ENCODE measurements at places on chromosomes 6 and 20. TPM values are rescaled to one million over a fixed set of nuclear protein-coding genes. Genes with fewer than 3 reads are reported as not detected.

MMP24 gene
- polyA plus RNA-seq: 0.10 TPM

ARHGAP40 gene
- 0.03 TPM for polyA plus RNA-seq

GRCh38 chr20:2741463-2741862 lies 48.9 kb downstream of the EBF4 start:
- H3K4me3 ChIP-seq: no peak overlapping the region
- no peaks in the 10 kb centered on the region for H3K27me3 ChIP-seq
- H3K4me1 ChIP-seq: no peaks in the 10 kb centered on the region
- no peaks in the 10 kb centered on the region for H3K36me3 ChIP-seq
- no peak for DNase-seq

DNA sequence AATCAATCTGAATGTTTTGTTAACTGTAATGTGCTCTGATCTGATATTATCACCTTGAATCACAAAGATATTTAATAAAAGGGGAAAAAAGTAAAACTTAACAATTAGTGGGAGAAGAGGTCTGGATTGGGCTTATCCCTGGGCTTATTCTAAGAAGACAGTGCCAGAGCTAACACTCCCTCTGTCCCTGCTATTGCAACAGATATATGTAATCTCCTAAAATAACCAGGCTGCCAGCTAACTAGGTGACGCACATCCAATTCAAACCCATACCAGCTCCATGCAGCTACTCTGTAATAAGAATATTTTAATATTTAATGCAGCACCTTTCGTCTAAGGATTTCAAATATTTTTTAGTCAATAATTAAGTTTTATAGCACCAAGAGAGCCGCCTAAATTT lies 330.1 kb upstream of the MARCKS start:
- H3K4me3 ChIP-seq: no peak overlapping the region
- no peaks in the 10 kb centered on the region for H3K4me1 ChIP-seq
- DNase-seq: no peak
- H3K27me3 ChIP-seq: no peaks in the 10 kb centered on the region
- H3K27ac ChIP-seq: no peak overlapping the region

DNA sequence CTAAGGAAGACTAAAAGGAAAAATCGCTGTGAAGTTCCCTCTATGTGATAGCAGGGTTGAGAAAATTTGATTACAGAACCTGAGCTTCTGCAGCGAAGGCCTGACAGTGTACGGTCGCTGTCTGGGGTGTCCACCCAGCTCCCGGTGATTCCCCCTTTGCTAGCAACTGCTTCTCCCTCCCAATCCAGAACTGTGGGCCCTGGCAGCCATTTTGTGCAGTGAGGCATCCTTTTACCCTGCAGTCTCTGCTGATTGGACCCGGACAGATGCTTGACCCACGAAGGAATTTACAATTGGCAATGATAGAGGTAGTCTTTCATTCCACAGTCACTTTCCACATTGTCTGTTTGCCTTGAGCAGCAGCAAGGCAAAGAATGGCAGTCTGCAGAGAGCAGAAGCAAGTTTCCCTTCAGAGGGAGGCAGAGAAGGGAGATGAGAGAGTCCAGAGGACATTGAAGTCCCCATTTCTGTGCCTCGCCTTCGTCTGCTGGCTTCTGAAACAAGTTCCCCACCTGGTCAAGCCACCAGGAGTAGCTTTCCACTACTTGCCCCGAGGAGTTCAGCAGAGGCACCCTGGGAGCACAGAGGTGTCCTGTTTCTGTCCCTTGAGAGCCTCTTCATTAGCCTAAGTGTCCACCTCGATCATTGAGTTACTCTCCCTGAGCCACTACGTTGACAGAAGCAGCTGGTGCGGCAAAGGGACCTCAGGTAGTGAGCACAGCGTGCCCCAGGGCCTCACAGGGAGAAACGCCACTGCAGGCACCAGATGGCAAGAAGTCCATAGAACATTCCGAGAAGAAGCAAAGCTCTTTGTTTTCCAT lies 370.3 kb downstream of the NRN1 start:
- H3K27me3 ChIP-seq: no peaks in the 10 kb centered on the region
- no peak for DNase-seq
- H3K27ac ChIP-seq: no peak overlapping the region
- no peak overlapping the region for H3K4me3 ChIP-seq

GRCh38 chr6:102759415-102759814 lies 1365.9 kb downstream of the GRIK2 start:
- H3K4me1 ChIP-seq: no peaks in the 10 kb centered on the region
- no peaks in the 10 kb centered on the region for H3K36me3 ChIP-seq
- no peak overlapping the region for H3K27ac ChIP-seq
- H3K4me3 ChIP-seq: no peak overlapping the region
- no peaks in the 10 kb centered on the region for H3K27me3 ChIP-seq
- DNase-seq: no peak

DNA sequence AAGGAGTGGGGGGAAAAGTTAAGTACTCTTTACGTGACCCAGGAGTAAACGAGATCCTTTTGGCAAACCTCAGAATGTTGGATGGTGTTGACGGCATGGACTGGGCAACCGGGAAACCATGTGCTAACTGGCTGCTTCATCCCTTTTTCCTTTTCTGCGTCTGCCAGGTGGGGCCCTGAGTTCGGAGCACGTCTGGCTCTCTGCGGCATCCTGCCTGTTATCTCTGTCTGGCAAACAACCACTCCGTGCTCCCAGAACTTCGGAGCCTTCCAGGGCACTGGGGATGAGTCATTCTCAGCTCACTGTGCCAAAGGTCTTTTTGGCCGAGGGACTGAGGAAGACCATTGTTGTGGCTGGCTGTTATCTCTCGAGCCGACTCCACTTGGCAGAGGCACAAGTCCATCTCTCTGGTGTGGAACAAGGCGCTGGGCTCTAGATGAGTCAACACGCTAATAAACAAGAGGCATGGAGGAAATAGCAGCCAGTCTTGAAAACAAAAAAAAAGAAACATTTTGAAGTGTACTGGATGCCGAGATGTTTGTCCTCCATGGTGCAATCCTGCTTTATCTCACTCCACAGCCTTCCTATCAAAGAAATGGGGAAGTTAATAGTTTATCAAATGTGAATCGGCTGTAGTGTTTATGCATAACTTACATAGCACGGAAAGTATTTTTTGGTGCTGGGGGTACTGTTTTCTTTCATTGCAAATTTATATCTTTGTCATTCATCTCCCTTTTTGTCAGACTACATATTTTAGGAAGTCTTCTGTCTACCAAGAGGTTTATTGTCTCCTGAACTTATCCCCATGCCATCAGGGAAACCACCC lies 64.6 kb upstream of the TXNDC5 start:
- no peaks in the 10 kb centered on the region for H3K36me3 ChIP-seq
- H3K27me3 ChIP-seq: no peaks in the 10 kb centered on the region
- no peak overlapping the region for H3K27ac ChIP-seq
- no peak overlapping the region for H3K4me3 ChIP-seq
- peak; percentile 94 for DNase-seq
- H3K4me1 ChIP-seq: peaks cover 6% of the 10 kb centered on the region

- no peak overlapping the region for H3K4me3 ChIP-seq
- no peaks in the 10 kb centered on the region for H3K36me3 ChIP-seq
- H3K27ac ChIP-seq: no peak overlapping the region
Measured at GRCh38 chr20:61416546-61416945, 164.5 kb downstream of the CDH4 start.

GRCh38 chr6:72650081-72650745 lies 28.3 kb downstream of the KCNQ5 start:
- no peak overlapping the region for H3K4me3 ChIP-seq
- no peak overlapping the region for H3K27ac ChIP-seq
- no peak for DNase-seq

GRCh38 chr6:170462366-170463020 lies 90.6 kb downstream of the PSMB1 start:
- no peak for DNase-seq
- no peaks in the 10 kb centered on the region for H3K36me3 ChIP-seq
- peaks cover 9% of the 10 kb centered on the region for H3K4me1 ChIP-seq
- H3K27me3 ChIP-seq: no peaks in the 10 kb centered on the region

DNA sequence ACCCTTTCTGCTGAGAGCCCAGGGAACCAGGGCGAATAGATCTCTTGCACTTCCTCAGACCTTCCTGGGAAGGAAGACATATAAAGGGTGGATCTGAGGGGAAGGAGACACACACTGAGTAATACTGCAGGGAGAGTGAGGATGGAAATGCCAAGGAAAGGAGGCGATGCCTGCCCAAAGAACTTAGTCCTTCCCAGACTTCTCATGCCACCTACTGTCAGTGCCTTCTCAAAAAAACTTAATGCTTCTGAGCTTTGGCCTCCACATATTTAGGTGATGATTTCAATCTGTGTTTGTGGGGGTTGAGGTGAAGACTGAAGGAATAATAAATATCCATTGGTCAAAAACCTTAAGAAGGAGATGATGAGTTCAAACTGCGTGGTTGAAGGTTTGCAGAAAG lies 9.7 kb downstream of the BTN3A1 start:
- no peaks in the 10 kb centered on the region for H3K4me1 ChIP-seq
- peaks cover 71% of the 10 kb centered on the region for H3K36me3 ChIP-seq
- no peak overlapping the region for H3K4me3 ChIP-seq
- H3K27me3 ChIP-seq: no peaks in the 10 kb centered on the region
- no peak for DNase-seq

MATN4 gene
- polyA plus RNA-seq: not detected

DNA sequence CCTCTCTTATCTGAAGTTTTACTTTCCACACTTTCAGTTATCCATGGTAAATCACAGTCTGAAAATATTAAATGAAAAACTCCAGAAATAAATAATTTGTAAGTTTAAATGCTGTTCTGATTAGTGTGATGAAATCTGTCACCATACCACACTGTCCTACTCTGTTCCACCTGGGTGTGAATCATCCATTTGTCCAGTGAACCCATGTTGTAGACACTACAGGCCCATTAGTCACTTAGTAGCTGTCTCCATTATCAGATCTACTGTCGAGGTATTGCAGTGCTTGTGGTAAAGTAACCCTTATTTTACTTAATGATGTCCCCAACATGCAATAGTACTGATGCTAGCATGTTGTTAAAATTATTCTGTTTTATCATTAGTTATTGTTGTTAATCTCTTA lies 29.2 kb upstream of the MMS22L start:
- H3K4me1 ChIP-seq: no peaks in the 10 kb centered on the region
- no peaks in the 10 kb centered on the region for H3K27me3 ChIP-seq
- H3K36me3 ChIP-seq: no peaks in the 10 kb centered on the region
- H3K4me3 ChIP-seq: no peak overlapping the region
- no peak overlapping the region for H3K27ac ChIP-seq
- DNase-seq: no peak

DNA sequence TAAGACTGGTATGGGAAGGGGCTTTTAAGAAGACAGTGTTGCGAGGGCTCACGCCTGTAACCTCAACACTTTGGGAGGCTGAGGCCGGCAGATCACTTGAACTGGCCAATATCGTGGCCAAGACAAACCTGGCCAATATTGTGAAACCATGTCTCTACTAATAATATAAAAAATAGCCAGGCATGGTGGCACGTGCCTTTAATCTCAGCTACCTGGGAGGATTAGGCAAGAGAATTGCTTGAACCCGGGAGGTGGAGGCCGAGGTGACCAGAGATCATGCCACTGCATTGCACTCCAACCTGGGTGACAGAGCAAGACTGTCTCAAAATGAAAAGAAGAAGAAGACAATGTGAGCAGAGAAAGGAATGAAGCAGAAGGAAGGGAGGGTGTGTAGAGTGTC lies 242.2 kb downstream of the TSHZ2 start:
- no peaks in the 10 kb centered on the region for H3K27me3 ChIP-seq
- H3K4me3 ChIP-seq: no peak overlapping the region
- no peak for DNase-seq
- H3K27ac ChIP-seq: no peak overlapping the region
- H3K36me3 ChIP-seq: no peaks in the 10 kb centered on the region

MCCD1 gene
- not detected for polyA plus RNA-seq

DNA sequence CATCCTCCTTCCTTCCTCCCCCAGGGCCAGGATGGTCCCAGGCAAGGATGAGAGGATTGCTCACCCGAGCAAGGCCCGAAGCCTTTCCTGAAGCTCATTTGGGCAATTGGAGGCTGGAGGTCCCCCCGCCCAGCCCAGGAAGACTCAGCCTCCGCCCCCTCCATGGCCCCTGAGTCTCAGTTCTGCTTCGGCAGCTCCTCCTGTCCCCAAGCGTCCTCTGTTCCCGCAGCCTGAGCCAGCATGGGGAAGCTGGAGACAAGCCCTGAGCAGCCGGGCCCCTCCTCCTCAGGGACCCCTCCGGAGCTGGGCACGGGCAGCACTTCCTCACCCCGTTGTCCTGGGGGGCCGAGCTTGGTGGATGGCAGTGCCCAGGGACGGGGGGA lies 26.0 kb downstream of the SLC17A9 start:
- H3K27me3 ChIP-seq: peaks cover 98% of the 10 kb centered on the region
- no peak overlapping the region for H3K27ac ChIP-seq
- H3K4me3 ChIP-seq: no peak overlapping the region
- DNase-seq: no peak
- no peaks in the 10 kb centered on the region for H3K4me1 ChIP-seq
- no peaks in the 10 kb centered on the region for H3K36me3 ChIP-seq

C6orf58 gene
- not detected for polyA plus RNA-seq

FRS3 gene
- polyA plus RNA-seq: 5.7 TPM

DNA sequence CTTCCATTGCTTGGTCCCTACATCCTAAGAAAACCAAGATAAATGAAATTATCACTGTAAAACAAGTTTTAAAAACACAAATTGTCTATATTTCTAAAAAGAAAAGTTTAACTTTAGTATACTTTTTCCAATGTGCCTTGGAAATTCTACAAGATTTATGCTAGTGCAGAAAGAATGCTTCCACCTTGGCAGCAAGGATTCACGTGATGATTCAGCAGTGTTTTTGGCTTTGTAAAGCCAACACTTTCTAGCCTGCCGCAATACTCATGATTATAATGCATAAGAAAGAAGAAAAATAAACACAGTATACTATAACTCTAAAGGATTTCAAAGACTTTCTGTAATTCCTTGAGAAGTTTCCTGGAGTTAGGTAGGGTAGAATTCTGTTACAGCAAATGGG lies 442.7 kb downstream of the TENT5A start:
- H3K4me3 ChIP-seq: no peak overlapping the region
- no peak for DNase-seq
- no peaks in the 10 kb centered on the region for H3K36me3 ChIP-seq

RBBP8NL gene
- polyA plus RNA-seq: not detected

GRCh38 chr6:162119341-162119740 lies 608.2 kb downstream of the PRKN start:
- peak; percentile 37 for DNase-seq
- H3K27ac ChIP-seq: no peak overlapping the region
- H3K4me1 ChIP-seq: no peaks in the 10 kb centered on the region
- H3K27me3 ChIP-seq: no peaks in the 10 kb centered on the region
- H3K4me3 ChIP-seq: no peak overlapping the region

GRCh38 chr6:34358389-34358905 lies 34.0 kb downstream of the NUDT3 start:
- H3K4me1 ChIP-seq: peaks cover 65% of the 10 kb centered on the region
- no peak for DNase-seq
- H3K27me3 ChIP-seq: no peaks in the 10 kb centered on the region
- no peaks in the 10 kb centered on the region for H3K36me3 ChIP-seq
- no peak overlapping the region for H3K27ac ChIP-seq
